ENCODE measurements at places on chromosomes 12 and 14.

GRCh38 chr14:56294128-56294527, 175.9 kb downstream of the PELI2 start:
- no peak for DNase-seq

GRCh38 chr14:62696331-62696924, 348.8 kb downstream of the KCNH5 start:
- no peak for DNase-seq

DNA sequence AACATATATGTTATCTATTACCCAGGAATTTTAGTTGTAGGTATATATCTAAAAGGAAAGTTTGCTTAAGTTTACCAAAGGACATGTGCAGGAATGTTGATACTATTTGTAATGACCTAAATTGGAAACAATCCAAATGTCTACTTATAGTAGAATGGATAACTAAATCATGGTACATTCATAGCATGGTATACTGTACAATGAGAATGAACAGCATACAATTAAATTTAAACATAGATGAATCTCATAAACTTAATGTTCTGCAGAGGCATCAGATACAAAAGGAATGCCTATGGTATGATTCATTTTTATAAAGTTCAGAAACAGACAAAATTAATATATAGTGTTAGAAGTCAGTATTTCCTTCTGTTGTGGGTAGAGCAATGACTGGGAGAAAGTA, 135.4 kb downstream of the GPHN start:
- no peak for DNase-seq

- no peak for DNase-seq
Measured at GRCh38 chr12:8980137-8980536, 9.2 kb upstream of the KLRG1 start.

DNA sequence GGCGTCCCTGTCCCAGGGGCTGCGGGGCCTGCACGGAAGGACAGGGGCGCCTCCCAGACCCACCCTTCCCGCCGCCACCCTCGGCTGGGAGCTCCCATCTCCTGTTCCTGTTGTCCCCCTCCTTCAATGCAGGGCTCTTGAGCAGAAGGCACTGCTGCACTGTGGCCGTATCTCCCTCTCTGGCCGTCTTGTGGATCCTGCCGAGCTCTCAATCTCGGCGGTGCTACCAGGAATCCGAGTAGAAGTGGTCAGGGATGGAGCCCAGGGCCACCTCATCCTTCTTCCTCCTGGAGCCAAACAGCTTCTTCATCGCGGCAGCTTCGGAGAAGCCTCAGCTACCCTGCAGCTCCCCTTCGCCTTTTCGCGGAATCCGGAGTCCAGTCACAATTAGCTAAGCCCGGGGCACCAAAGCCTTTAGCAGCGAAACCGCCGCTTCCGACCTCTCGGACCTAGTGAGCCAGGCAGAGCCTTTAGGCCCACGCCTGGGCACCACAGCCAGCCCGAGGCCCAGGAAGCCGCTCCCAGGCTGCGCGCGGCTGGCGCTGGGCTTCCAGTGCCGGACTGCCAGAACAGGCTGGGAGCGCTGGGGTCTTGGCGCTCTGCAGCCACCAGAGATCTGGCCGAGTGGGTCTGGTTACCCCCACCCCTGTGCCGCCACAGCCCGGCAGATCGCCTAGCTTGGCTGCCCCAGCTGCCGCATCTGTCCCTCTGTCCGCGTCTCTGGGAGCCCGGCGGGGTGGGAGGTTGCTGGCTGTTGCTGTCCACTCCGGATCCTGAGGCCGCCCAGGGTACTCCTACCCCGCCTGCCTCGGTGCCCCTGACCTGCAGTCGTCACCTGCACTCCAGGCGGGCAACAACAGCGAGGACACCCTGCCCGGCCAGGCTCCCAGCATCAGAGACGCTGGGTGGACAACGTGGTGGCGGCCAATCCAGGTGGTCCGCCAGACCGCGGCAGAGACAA, 69.1 kb downstream of the ASCL4 start:
- DNase-seq, result no peak

DNA sequence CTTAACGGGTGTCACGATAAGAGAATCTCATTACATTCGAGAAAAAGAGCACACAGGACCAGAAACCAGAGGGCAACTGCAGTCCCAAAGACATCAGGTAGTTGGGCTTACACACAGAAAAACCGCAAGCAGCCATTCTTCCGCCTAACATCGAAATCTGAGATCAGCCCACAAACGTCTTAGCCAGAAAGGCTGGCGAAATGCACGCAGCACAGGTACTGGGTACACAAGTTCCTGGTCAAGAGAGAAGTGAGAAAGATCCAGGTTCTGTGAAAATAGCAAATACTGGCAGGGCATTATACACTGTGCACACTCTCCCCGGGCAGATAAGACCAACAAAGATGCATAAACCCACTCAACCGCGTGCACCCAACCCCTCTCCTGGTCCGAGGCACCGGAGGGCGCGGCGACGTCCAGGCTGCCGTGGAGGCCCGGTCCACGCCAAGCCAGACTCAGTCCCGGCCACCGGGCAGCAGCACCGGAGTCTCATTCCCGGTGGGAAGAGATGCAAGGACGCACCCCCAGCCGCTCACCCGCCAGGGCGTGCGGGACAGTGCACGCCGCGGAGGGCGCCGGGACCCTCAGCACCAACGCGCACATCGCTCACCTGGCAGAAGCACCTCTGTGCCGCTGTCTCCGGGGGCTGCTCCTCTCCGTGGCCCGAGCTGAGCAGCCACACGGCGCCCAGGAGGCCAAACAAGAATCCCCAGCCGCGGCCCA, 437 bp downstream of the ERO1A start:
- peak; percentile 44 for DNase-seq

GRCh38 chr14:55180434-55180833, 11.0 kb downstream of the DLGAP5 start:
- no peak for DNase-seq

DNA sequence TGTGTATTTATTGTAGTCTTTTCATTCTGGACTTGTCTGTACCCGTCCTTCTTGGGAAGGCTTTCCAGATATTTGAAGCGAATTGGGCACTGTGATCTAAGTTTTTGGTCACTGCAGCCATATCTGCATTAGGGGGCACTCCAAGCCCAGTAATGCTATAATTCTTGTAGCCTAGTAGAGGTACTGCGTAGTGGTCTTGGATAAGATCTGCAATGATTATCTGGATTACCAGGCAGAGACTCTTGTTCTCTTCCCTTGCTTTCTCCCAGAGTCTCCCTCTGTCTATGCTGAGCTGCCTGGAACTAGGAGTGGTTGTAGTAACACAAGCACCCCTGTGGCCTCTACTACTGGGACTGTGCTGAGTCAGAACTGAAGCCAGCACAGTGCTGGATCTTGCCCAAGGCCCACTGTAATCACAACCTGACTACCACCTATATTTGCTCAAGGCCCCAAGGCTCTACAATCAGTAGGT, 30.0 kb downstream of the SLC38A2 start:
- DNase-seq, result peak; percentile 5

DNA sequence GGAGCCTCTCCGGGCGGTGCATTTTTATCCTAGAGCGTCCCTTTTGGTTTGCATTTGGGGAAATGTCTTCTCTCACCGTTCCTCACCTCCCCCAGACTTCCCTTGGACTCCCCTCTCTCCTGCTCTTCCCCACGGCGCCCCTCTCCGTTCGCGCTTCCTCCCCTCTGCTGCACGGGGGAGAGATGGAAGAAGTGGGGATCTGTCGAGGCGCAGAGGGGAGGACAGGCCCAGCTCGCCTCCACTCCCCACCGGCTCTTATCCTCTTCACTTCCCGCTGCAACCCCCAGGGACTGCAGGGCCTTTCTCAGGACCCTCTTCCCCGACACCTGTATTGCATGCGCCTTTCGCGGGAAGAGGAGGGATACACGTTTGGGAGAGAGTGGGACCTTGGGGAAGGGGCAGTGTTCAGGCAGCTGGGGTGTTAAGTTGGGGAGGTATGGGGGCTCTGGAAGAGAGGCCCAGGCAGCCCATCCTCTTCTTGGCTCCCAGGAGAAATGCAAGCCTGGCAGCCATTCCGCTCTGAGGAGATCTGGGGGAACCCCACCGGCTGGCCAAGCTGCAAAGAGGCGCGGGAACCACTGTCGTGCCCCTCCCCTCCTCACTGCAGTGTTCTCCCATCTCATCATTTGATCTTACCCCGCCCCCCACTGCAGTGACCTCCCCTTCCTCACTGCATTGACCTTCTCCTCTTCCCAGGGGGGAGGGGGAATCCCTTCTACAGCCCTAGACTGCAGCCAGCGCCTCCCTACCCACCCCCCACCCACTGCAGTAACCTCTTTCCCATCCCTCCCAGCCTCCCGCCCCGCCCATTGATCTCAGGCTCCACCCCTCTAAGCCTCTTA, 788 bp downstream of the ENO2 start:
- no peak for DNase-seq

DNA sequence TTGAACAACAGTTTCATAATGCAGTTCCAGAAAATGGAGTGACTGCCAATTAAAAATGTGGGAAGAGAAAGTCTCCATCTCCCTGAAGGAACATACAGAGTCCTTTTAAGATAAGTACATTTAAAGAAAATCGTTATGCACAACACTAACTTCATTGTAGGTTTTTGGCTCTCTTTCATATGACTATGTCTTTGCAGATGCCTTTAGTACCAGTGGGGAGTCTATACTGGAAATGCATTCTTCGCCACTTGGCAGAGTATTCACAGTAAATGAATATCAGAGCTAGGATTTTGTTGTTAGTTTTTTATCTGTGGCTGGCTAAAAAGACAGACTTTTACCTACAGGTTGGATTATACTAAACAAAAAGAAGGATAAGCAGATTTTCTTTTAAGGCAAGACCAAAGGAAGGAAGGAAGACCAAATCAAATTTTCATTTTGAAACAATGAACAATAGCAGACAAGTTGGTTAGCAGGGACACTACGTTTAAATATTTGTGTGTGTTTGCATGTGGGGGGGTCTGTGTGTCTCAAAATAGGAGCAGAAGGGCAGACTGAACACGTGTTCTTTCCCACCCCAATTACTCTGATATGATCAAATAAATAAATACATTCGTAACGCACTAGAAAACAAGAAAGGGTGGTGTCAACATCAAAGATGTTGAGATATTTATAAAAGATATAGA, 124.5 kb downstream of the BTG1 start:
- no peak for DNase-seq
